ENCODE measurements at places on chromosomes 6 and 20. TPM values are rescaled to one million over a fixed set of nuclear protein-coding genes. Genes with fewer than 3 reads are reported as not detected.

- DNase-seq: no peak
Measured at GRCh38 chr6:138293428-138294395, 75.4 kb upstream of the PBOV1 start.

DNA sequence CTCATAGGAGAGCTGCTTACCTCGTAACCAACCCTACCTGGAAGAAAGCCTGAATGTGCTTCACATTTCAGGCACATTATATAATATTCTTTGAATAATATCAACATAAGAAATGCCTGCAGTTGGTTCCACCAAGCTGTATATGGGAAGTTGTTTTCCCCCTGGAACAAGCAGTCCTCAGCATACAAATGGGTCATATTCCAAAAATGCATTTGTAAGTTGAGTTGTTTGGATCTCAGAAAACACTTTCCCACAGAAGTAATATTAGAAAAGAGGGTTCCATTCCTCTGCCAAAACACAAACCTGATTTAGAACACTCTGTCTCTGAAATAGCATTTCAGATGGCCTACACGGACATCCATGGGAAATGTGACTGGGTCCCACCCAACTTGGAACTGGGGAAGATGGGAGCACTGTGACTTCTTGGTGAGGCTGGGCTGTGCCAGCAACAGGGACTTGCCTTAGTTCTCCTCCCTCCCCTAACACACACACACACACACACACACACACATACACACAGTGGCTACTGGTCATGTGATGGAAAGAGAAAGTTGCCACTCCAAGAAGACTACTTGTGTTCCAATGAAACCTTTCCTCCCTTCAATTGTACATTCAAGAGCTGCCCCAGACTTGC, 11.4 kb upstream of the RCAN2 start:
- DNase-seq: no peak

LTB gene
- total RNA-seq: 0.92 TPM

C20orf141 gene
- total RNA-seq: not detected

Data from foreskin keratinocyte (primary cell).